Tibial nerve (tissue), 4 donors: ENCODE measurements at places on chromosomes 4 and X. TPM values are rescaled to one million over a fixed set of nuclear protein-coding genes. Genes with fewer than 3 reads are reported as not detected.

The PCDH10 gene
- 2.7 TPM for total RNA-seq

The PLAC8 gene
- 5.7 TPM for total RNA-seq

The DRP2 gene
- total RNA-seq = 204 TPM

GRCh38 chr4:89277412-89277811, 30.2 kb downstream of the GPRIN3 start:
- no peaks in the 10 kb centered on the region for H3K36me3 ChIP-seq
- no peaks in the 10 kb centered on the region for H3K4me1 ChIP-seq
- DNase-seq = no peak
- no peak overlapping the region for H3K4me3 ChIP-seq
- H3K27me3 ChIP-seq = no peaks in the 10 kb centered on the region

DNA sequence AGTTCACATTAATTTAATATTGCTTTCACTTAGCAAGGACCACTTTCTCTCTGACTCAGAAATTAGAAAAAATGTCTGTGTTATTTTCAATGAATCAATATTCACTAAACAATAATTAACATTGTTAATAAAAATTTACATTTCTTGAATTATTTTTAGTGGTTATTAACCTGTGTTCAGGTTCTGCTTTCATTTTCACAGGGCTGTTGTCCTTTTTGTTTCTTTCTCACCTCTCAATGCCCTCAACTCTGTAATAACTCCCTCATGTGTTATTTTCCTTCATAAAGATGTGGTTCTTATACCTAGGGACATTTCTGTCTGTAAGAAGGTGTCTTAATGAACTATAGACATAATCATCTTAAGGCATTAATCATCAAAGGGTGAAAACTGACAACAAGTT, 43.1 kb upstream of the PRR27 start:
- no peak overlapping the region for H3K4me3 ChIP-seq
- DNase-seq = no peak
- H3K27ac ChIP-seq = no peak overlapping the region
- no peaks in the 10 kb centered on the region for H3K4me1 ChIP-seq
- H3K36me3 ChIP-seq = no peaks in the 10 kb centered on the region

DNA sequence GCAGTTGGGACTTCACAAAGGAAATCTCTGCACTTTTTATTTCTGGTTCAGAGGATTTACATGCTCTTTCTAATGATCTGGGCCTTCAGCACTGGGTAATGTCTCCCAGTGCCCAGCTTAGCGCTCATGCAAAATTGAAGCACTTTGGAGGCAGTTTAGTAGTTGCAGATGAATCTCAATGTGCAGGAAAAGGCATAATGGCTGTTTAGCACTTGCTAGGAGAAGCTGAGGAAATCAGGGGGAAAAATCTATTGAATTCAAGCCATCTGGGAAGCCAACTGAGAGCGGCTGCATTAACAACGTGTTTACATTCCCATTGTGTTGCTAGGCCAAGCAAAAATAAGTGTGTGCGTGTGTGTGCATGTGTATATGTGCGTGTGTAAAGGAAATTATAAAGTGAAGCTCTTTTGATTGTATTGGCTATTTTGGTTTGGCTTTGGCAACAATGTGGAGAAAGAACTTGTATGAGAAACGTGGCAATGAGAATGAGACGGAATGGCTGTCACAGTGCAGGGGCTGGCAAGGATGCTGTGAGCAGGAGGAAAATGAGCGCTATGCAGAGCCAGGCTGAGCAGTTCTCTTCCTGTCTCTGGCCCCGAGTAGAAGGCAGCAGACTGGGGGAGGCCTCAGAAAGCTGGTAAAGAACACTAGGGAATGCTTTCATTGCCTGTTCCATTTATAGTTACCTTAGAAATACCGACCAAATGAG, 231.5 kb downstream of the UNC5C start:
- no peaks in the 10 kb centered on the region for H3K27me3 ChIP-seq
- H3K27ac ChIP-seq = no peak overlapping the region
- no peak for DNase-seq
- H3K36me3 ChIP-seq = no peaks in the 10 kb centered on the region

- no peak for DNase-seq
- H3K27ac ChIP-seq = peak overlapping the region; percentile 77
- no peaks in the 10 kb centered on the region for H3K27me3 ChIP-seq
These were observed 719 bp upstream of the BGN start for GRCh38 chrX:153494061-153494460.

DNA sequence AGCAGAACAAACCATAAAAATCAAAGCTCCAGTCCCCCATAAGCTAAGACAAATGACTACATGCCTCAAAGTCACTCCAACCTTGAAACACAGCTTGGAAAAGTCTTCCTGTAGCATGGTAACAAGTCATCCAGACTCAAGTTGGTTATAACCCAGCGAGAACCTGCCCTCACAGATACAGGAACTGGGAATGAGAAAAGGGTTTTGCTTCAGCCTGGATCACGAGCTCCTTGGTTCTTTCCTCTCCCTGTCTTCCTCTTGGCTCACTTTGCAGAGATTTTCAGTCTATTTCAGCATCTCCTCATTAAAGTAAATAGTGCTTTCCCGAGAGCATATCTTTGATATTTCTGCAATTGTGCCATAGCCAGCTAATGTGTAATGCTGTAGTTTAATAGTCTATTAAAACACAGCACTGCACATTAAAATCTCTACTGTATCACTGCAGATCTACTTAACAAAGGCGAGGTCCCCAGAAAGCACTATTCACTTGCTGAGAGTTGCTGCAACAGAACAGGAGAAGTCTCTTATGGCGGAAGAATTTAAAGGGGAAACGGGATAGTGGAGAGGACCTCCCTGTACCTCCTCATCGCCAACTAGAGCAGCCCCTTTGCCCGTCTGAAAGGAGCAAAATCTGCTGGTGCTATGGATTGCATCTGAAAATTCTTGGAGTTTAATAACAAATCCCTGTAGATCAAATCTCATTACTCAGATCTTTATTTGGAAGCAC, 249.3 kb upstream of the GATB start:
- peak overlapping the region; percentile 18 for H3K27ac ChIP-seq
- no peaks in the 10 kb centered on the region for H3K36me3 ChIP-seq
- no peaks in the 10 kb centered on the region for H3K27me3 ChIP-seq
- DNase-seq = no peak
- H3K4me3 ChIP-seq = no peak overlapping the region

GRCh38 chr4:7410446-7410845, 24.3 kb downstream of the PSAPL1 start:
- no peaks in the 10 kb centered on the region for H3K27me3 ChIP-seq
- H3K27ac ChIP-seq = no peak overlapping the region
- no peak for DNase-seq

DNA sequence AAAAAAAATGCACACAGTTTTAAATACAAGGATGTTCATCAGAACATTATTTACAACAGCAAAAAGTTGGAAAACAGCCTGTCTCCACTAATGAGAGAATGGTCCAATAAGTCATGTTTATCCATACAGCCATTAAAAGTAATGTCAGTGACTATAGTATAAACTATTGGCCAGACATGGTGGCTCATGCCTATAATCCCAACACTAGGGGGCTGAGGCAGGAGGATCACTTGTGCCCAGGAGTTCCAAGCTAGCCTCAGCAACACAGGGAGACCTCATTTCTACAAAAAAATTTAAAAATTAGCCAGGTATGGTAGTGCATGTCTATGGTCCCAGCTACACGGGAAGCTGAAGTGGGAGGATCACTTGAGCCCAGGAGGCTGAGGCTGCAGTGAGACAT, 48.1 kb upstream of the IL13RA1 start:
- no peaks in the 10 kb centered on the region for H3K4me1 ChIP-seq
- no peak for DNase-seq
- H3K36me3 ChIP-seq = no peaks in the 10 kb centered on the region
- H3K27ac ChIP-seq = no peak overlapping the region

DNA sequence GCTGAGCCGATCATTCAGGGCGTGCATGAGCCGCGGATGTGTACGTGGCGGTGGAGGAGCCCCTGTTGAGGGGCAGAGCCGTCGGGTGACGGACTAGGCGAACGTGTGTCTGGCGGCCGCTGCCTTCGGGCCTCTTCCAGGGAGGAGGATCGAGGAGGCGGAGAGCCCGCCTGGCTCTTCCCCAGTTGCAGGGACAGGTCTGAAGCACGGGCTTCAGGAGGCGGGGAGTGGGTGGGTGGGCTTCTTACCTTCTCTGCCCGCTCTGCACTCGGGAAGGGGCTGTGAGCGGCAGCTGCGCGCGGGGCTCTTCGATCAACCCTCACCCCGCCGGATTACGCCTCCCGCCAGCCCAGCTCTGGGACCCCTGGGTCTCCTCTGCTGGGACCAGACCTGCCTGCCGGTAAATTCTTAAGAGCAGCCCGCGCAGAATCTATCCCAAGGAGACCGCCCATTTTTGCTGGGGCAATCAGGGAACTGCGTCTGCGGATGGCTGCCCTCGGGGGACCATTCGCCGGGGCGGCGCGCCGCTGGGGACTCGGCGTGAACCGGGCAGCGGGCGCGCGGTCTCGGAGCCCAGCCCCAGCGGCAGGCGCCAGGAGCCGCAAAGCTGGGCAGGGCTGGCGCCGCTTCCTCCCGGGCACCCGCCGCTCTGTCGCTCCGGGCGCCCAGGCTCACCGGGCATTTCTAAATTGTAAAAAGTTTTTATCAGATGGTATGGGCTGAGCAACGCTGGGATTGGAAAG, 4.9 kb downstream of the PLAC8 start:
- DNase-seq = no peak
- H3K4me3 ChIP-seq = peak overlapping the region; percentile 65
- H3K4me1 ChIP-seq = no peaks in the 10 kb centered on the region
- no peaks in the 10 kb centered on the region for H3K36me3 ChIP-seq

DNA sequence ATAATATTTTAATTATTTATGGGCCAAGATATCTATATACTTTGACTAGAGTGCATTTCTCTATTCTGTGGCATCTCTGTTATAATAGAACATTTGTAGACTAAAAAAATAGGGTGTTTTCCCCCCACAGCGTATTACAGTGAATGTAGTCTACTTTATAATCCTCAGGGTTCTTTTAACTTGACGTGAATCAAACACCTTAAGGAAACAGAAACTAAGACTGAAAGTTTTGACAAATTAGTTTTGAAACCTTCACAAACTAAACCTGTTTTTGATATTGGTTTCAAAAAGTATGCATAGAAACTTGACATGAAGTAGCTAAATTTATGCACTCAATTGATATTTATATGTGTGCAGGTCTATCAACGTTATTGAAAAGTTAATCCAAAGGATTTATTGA, 1963.1 kb upstream of the TENM3 start:
- H3K4me1 ChIP-seq = no peaks in the 10 kb centered on the region
- no peaks in the 10 kb centered on the region for H3K36me3 ChIP-seq
- H3K27ac ChIP-seq = no peak overlapping the region
- H3K4me3 ChIP-seq = no peak overlapping the region

GRCh38 chr4:1793496-1793840, 375 bp downstream of the FGFR3 start:
- H3K4me1 ChIP-seq = no peaks in the 10 kb centered on the region
- H3K36me3 ChIP-seq = no peaks in the 10 kb centered on the region
- H3K4me3 ChIP-seq = peak overlapping the region; percentile 42
- DNase-seq = no peak
- no peaks in the 10 kb centered on the region for H3K27me3 ChIP-seq

DNA sequence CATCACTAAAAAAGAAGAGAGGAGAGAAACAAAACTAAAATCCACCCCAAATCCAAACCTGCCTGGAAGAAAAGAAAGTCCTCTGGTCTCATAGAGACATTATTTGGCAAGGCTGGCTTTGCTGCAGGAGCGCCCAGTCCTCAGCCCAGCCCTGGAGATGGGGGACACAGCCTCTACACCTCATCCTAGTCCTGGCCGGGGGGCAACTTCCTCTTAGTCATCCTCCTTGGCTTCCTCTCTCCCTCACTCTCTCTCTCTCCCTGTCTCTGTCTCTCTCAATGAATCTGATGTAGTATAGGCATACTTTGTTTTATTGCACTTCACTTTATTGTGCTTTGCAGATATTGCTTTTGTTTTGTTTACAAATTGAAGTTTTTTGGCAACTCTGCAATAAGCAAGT, 55.8 kb upstream of the MAGEB10 start:
- no peaks in the 10 kb centered on the region for H3K4me1 ChIP-seq
- no peak overlapping the region for H3K27ac ChIP-seq
- no peaks in the 10 kb centered on the region for H3K27me3 ChIP-seq
- no peak for DNase-seq
- no peaks in the 10 kb centered on the region for H3K36me3 ChIP-seq

DNA sequence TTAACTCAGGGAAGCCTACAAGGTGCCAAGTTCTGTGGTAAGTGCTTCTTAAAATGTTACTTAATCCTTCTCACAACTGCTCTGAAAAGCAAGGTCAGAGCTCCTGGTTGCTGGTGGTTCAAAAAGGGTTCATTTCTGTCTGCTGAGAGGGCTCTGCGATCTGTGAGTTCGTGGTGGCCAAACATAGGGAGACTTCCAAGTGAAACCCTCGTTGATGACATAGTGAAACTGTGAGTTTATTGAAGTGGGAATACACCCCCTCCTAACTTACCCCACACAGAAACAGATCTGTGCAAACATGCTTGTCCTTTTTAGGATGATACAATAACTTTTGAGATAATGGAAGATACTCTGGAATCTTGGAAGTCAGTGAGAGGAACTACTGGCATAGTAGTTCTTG, 164.8 kb upstream of the PGRMC2 start:
- no peak overlapping the region for H3K4me3 ChIP-seq
- H3K27ac ChIP-seq = peak overlapping the region; percentile 64
- peaks cover 20% of the 10 kb centered on the region for H3K4me1 ChIP-seq
- no peaks in the 10 kb centered on the region for H3K36me3 ChIP-seq
- H3K27me3 ChIP-seq = no peaks in the 10 kb centered on the region
- DNase-seq = no peak

DNA sequence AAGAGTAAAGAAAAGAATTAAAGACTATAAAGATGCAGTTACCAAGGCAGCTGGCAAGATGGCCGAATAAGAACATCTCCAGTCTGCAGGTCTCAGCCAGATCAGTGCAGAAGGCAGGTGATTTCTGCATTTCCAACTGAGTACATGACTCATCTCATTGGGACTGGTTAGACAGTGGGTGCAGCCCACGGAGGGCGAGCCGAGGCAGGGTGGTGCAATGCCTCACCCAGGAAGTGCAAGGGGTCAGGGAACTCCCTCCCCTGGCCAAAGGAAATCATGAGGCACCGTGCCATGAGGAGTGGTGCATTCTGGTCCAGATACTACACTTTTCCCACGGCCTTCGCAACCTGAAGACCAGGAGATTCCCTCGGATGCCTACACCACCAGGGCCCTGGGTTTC, 20.5 kb downstream of the SPIN4 start:
- no peak overlapping the region for H3K27ac ChIP-seq
- H3K36me3 ChIP-seq = no peaks in the 10 kb centered on the region
- no peaks in the 10 kb centered on the region for H3K27me3 ChIP-seq
- H3K4me3 ChIP-seq = no peak overlapping the region
